GM19239 (cell line): ENCODE measurements at places on chromosomes 4 and X.

- no peak for DNase-seq
Measured at GRCh38 chr4:101328063-101328602, 19.2 kb downstream of the PPP3CA start.

DNA sequence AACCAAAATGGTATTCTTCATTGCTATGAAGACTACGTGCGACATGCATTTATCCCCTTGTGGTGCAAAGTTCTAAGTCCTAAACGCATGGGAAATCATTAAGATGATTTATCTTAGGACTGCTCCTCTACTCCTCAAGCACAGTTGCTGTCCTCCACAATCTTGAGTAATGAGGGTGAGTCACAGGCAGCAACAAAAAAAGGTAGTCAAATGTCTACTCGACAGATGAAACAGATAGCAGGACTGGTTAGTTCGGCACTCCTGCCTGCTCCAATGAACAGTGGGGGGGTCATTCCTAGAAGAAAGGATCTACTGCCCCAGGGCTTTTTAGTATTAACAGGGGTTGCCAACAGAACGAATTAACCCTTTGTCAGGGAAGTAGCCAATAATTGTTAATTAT is 233.7 kb upstream of the FGF13 start:
- DNase-seq = no peak

GRCh38 chr4:126939401-126939800 is 693.4 kb upstream of the INTU start:
- DNase-seq = no peak

DNA sequence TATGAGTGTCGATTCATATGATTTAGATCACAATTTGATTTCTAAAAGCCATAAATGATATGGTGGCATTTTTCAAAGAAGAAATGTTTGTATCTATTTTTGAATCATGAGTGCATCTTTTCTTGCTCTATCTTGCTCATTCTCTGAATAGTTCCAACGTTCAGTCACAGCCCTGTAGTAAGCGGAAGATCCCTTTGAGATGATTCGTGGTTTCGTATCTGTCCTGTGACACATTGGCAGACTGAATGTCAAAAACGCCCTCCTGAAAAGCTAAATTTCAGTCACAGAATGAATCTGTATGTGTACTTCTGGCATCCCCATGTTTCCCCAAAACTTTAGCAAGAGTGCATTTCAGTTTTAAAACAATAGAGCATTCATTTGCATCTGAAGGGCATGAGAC is 1066.9 kb upstream of the TENM3 start:
- no peak for DNase-seq

- no peak for DNase-seq
Measured at GRCh38 chrX:95911062-95911461, 773.6 kb upstream of the DIAPH2 start.

- peak; percentile 1 for DNase-seq
Measured at GRCh38 chr4:46648088-46648744, 258.3 kb upstream of the GABRA2 start.

DNA sequence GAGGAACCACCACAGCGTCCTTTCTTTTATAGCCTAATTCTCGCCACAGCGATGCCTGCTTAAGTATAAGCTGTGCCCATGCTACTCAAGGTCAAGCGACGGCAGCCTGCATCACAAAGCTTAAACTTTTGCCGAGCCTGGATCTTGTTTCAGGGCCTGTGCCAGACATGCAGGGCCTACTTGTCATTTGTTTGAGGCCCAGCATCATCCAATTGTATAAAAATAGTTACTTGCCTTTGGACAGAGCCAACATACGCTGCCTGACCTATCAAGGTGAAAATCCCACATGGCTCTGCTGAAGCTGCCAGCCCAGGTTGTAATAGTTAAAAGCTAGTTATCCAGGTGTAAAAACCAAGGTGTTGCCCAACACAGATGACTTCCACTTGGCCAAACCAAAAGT is 107.1 kb downstream of the TMEM131L start:
- DNase-seq = no peak

- DNase-seq = peak; percentile 2
Measured at GRCh38 chrX:70262952-70263567, 3.1 kb upstream of the P2RY4 start.

DNA sequence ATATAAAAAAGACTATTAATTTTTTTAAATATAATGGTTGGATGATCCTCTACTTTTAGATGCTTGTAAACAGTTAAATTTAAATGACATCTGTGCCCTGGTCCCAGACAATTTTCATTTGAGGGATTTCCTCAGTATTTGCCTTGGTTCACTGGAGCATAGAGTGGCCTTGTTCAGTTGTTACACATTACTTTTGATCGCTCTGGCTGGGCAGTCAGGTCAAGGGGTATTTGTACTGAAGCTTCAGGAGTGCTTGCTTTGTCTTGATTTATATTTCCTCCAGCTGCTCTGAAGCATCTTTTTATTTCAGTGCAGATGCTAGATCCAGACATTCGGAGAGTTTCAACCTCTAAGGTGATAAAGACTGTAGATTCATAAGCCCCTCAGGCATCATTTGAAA is 50.0 kb downstream of the COMMD8 start:
- no peak for DNase-seq

- no peak for DNase-seq
Measured at GRCh38 chrX:72526534-72527508, 45.8 kb downstream of the HDAC8 start.

- DNase-seq = no peak
Measured at GRCh38 chr4:32564626-32565025, 1844.5 kb downstream of the PCDH7 start.

GRCh38 chr4:184649971-184650855 is 675 bp downstream of the PRIMPOL start:
- DNase-seq = no peak

DNA sequence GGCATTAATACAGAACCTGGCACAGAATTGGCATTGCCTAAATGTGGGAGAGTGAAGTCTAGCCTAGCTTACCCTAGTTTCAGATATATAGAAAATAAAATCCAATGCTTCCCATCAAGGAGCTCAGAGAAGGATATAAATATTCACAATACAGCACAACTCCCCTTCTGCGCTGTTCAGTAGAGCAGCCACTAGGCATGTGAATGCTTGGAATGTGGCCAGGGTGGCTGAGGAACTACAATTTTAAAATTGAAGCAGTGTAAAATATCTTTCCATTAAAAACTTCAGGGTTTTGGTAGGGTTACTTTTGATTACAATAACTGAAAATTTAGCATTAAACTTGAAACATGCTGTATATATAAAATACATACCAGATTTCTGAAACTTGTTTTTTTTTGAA is 19.5 kb downstream of the ZNF518B start:
- DNase-seq = no peak

GRCh38 chrX:19772822-19773628 is 114.4 kb downstream of the SH3KBP1 start:
- DNase-seq = no peak

- DNase-seq = no peak
Measured at GRCh38 chrX:84724576-84724975, 222.3 kb upstream of the HDX start.

- no peak for DNase-seq
Measured at GRCh38 chr4:144208074-144208473, 67.6 kb upstream of the GYPA start.

GRCh38 chrX:42930951-42931350 is 153.0 kb upstream of the PPP1R2C start:
- DNase-seq = no peak

DNA sequence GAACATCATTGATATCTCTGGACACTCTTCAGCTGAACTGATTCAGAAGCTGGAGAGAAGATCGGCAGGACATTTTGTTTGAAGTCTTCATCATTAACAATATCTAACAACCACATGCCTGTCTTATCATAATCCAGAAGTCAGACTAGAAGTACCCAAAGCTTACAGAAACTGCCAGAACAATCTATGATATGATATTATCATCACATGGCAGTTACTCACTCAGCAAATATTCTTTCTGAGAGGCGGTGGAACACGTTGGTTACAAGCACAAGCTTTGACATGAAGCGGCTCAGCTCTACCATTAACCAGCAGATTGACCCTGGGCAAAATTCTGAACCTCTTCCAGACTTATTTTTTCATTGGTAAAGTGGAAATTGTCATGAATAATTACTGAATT is 69.4 kb upstream of the KIT start:
- no peak for DNase-seq

DNA sequence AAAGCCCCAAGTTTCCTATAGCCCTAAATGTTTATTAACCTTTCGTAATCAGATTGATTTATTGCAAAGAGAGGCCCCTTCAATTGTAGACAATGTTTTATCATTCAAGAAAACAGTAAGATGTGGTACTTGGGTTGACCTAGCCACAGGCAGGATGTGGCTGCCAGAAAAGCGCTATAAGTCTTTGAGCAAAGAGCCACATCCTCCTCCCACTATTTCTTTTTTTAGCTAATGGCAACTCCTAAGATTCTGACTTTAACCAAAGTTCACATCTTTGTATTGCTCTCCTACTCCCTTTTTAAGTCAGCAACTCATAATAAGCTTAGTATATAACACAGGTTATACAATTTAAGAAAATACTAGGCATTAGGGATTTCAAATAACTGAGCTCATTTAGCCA is 70.7 kb upstream of the PPP3CA start:
- peak; percentile 27 for DNase-seq

GRCh38 chr4:23323436-23323835 is 566.4 kb downstream of the PPARGC1A start:
- DNase-seq = no peak

- no peak for DNase-seq
Measured at GRCh38 chrX:47191806-47192401, 1.7 kb upstream of the UBA1 start.

- DNase-seq = no peak
Measured at GRCh38 chr4:177687117-177687516, 244.9 kb upstream of the AGA start.

- DNase-seq = peak; percentile 5
Measured at GRCh38 chr4:11286533-11286932, 142.2 kb downstream of the HS3ST1 start.

GRCh38 chrX:11254417-11255109 is 38.6 kb upstream of the AMELX start:
- no peak for DNase-seq

DNA sequence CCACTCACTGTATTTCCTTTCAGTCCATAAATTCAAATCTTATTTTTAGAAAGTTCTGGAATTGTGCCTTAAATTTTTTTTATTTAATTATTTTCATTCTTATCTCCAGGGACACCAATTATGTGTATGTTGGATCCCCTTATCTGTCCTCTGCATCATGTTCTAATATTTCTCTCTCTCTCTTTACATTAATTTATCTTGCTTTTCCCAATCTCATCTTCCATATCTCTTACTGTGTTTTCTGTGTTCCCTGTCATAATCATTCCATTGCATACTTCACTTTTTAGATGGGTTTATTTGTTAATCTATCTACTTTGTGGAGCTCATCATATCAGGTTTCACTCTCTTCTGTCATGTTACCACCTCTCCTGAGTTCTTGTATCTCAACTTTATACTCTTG is 37.4 kb downstream of the PPP2R2C start:
- no peak for DNase-seq

DNA sequence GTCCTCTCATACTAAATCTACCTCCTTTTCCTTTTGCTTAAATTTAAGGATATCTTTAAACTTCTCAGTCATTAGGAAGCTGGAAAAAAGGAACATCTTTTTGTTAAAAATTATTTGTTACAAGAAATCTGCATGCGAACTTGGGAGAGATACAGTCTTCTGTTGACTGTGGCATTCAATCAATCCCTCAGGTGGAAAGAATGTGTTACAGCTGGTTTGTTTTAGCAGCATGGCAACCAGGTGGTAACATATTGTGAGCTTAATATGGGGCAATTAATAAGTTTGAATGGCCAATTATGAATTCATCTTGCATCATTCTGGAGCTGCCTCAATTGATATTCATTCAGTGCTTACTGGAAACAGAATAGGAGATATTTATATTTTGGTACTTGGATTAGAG is 135.0 kb downstream of the GC start:
- no peak for DNase-seq

DNA sequence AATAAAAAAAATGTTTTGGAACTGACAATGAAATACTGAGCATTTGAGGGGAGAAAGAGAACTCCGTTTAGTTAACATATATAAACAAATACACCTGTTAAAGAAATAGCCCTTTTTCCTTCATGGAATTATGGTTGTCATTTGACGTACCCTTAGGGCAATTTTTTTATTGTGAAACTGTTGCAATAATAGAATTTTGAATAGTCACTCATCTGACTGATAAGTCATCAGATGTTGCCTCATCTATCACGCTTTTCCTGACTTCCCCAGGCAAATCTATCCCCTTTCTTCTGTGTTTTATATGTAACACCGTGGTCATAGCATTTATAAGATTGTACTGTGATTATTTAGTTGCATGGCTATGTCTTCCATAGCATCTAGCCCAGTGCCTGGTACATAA is 69.0 kb upstream of the HDAC8 start:
- no peak for DNase-seq

GRCh38 chr4:87309625-87310024 is 13.1 kb downstream of the HSD17B13 start:
- DNase-seq = no peak

DNA sequence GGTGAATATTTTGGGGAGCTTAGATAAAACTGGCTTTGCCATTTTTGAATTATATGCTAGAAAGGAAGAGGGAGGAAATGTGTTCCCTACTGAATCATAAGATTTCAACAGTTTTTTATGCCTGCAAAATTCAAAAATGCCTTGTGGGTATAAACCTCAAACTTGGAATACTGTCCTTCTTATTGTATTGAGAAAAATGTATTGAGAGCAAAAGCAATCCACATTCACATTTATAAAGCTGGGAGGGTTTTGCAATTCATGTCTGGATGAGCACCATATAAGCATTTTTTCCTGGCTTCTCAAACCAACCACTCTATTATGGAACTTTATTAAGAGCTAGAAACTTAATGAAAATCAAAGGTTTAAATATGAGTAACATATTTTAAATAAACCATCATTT is 289.8 kb downstream of the PCDH7 start:
- DNase-seq = no peak

DNA sequence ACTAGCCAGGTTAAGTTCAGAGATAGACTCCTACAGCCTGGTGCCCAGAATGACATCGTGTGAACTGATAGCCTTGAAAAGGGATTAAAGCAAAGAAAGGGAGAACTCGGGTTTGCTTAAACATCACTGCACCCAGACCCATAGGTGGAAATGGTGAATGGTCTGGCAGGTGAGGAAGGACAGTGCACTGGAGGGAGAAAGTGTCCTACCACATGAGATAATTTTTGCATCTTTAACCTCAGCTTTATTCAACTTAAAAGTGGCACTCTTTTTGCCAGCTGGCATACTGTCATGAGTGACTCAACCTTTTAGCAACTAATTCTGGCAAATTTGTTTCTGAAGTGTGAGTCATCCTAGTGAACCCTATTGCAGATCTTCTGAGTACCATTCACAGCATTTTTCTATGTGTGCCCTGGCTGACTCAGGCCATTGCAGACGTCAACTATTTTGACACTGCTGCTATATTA is 53.0 kb upstream of the DAPP1 start:
- no peak for DNase-seq

- no peak for DNase-seq
Measured at GRCh38 chr4:77501240-77501639, 104.4 kb upstream of the CXCL13 start.

DNA sequence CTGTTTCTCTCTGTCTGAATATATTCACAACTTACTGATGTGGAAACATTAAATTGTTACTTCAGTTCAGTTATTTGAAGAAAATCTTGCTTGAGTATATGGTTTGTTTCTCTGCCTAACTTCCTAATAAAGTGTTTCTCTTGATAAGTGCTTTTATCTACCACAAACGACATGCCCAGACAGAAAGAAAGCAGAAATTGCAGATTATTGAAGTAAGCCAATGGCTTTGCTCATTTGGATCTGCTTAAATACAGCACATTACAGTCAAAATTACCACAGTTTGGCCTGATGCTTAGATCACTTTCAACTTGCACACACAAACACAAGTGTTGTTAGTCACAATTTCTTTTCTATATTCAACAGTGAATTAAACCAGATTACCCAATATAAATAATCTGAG is 68.0 kb downstream of the ATOH1 start:
- DNase-seq = no peak
